ENCODE measurements at places on chromosomes 7 and 10.

- no peak for DNase-seq
Observed at GRCh38 chr10:47336387-47337134, 11.6 kb upstream of the RBP3 start.

DNA sequence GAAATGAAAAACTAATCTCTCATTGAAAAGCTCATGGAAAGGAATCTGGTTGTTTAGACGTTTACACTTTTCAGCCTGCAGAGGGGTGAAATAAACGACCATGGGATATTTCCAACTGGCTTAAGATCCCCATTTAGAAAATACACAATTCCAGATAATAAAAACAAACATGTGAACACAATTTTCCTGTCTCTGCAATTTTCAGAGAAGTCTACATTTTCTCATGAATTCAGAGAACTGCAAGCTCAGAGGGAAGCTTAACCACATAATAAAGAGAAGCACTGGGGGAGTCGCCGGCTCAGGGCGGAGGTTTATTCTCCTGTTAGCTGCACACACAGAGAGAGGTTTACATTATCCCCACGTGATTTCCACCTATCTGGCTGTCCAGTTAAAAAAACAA, 215.2 kb downstream of the FANK1 start:
- no peak for DNase-seq

DNA sequence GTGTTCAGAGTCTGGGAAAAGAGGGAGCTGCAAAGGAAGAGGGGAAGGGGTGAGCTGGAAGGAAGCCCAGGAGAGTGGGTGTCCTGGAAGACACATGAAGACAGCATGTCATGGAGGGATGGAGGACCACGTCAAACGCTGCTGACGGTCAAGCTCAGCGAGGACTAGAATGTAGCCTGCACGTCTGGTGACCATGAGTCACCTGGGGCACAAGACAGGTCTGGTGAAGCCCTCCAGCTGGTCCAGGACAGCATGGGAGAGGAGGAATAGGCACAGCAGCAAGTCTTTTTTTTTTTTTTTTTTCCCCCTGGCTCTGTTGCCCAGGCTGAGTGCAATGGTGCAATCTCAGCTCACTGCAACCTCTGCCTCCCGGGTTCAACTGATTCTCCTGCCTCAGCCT, 19.6 kb upstream of the AMZ1 start:
- no peak for DNase-seq

GRCh38 chr7:150524018-150524417, 9.3 kb downstream of the GIMAP7 start:
- DNase-seq = no peak

DNA sequence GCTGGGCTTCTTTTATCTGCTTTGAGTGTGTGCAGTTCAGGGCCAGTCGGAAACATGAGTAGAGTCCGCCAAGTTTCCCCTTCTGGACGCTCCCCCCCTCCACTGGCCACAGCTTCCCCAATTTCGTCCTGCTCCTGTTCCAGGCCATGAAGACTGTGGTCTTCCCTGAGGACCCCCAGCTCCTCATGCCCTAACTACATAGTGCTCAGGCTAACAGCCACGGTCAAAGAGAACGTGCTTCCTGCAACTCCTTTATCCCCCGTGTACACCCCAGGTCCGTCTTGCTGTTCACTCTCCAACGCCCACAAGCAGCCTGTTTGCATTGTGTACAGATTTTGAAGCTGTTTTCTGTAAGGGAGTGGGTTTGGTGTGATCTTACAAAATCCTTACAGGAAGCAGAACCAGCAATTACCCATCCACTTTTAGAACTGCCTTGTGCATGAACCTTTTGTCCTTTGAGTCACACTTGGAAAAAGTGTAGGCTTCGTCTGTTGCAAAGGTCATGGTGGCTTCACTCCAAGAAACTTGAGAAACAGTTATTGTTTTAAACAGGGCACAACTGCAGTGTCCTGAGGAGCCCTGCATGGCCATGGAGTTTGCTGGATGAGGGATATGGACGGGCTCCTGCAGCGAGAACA, 77.0 kb upstream of the FAM20C start:
- DNase-seq = no peak

- DNase-seq = no peak
Observed at GRCh38 chr7:40704172-40704571, 569.4 kb downstream of the SUGCT start.

GRCh38 chr10:3708852-3709251, 76.2 kb downstream of the KLF6 start:
- no peak for DNase-seq
